Hematopoietic multipotent progenitor cell treated with erythropoietin and hydrocortisone succinate and interleukin-3 and kit ligand, for 4 days (in vitro differentiated cells): ENCODE measurements at places on chromosomes 11 and 22.

DNA sequence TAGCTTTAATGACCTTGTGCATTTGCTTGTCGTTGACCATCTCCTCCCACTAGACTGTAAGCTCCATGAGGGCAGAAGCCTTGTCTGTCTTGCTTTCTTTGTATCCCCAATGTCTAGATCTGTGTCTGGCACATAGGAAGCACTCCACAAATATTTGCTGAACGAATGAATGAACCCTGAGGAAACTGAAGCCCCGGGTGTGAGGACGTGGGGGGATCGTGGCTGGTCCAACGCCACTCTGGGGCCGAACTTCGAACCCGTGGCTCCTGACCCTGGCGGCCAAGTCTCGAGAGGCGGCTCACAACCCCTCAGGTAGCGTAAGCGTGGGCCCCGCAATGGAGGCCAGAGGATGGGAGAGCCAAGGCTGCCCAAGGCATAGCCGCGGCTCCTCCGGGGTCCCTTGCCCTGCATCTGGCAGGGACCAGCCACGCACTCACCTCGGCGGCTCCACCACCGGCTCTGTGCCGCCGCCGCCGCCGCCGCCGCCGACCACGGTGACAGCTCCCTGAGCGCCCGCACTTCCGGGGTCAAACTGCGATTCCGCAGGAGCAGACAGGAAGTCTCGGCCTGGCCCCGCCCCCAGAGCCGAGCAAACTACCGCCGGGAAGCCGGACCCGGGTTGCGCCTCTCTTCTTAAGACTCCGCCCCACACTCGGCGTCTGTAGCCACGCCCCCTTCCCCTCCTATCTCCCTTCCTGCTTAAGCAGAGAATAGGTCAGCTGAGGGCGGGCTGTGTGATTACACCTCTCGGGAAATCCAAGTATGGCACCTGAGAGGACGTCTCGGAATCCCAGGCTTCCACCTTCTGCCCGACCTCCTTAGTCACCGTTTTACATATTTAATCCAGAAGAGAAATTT is at the start of gene ASCC2:
TSS of gene ASCC2 (minus strand) at position 534 of the 858 bp plus-strand sequence. CDS start 5,949 bp downstream, outside the sequence.
- peak; percentile 100 for DNase-seq

GRCh38 chr11:68867066-68867465 is 25.4 kb upstream of the CPT1A start:
- DNase-seq, result no peak

GRCh38 chr11:33936725-33937604 is 45.1 kb upstream of the LMO2 start:
- DNase-seq, result peak; percentile 88

GRCh38 chr11:86980086-86980796 is 25.0 kb upstream of the FZD4 start:
- no peak for DNase-seq

DNA sequence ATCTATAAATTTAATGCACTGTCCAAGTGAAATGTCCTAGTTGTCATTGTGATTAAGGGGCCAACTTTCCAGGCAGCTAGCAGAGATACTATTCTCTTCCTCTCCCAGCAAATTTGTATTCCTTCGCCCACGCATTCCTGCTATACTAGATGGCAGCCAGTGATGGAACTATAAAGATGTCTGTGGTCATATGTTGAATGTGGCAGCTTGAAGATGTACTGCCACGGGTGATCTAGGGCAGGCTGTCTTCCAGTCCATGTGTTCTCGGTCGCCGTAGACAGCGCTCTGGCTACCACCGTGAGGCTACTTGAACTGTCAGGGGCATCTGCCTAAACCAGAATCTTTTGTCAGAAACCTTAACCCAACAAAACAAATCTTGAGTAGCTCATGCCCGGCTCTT is 8.3 kb upstream of the SIDT2 start:
- DNase-seq, result no peak

DNA sequence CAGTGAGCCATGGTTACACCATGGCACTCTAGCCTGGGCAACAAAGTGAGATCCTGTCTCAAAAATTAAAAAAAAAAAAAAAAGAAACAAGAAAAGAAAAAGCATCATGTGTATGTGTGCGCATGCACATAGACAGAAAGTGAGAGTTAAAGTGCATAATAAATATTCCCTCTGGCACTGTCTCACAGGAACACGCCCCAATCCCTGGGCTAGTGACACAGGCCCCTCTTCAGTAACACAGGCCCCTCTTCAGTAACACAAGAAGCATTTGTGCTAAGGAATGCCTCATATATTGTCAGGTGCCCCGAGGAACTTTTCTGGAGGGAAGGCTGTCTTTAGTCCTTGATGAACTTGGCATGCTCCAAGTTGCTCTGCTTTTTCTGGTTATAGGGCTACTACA is 57.5 kb downstream of the RPL27A start:
- DNase-seq, result no peak

DNA sequence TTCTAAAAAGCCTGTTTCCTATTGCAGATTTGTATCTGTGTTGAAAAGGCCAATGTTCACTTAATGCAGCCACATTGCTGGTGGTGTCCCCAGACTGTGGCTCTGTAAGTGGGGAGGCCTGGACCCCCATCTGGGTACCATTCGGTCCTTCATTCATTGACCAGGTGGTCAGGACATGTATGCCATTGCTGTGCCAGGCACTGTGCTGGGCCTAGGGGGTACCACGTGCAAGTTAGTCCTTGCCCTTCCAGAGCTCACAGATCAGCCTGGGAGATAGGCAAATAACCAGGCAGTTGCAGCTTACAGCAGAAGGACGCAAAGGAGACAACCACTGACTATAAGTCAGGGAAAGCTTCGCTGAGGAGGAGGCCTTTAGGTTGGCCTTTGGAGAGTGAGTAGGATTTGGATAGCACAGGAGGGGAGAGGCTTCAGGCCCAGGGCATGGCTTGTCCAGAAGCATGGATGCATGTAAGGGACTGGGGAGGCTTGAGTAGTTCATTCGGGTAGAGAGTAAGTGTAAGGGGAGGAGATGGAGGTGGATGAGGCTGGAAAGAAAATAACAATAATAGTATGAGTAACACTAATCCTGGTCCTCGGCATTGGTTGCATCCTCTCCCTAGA is 5.0 kb downstream of the PRDM11 start:
- no peak for DNase-seq

DNA sequence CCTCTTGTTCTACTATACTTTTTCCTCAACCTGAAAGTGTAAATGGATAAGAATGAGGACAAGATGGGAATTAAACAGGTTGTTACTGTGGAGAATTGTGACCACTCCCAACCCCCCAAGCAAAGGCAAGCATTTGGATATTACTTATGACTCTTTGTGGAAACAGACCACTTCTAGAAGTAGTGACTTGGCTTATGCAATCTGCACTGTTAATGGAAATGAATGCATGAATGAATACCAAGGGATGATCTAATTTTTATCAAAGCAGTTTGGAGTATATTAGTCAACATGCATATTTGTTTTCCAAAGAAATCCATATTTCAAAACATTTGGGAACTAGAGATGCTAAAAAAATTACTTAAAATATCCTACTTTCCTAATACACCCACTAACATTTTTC is 35.3 kb downstream of the AMOTL1 start:
- no peak for DNase-seq

GRCh38 chr22:23075525-23076216 is 5.4 kb downstream of the GNAZ start:
- DNase-seq, result no peak

DNA sequence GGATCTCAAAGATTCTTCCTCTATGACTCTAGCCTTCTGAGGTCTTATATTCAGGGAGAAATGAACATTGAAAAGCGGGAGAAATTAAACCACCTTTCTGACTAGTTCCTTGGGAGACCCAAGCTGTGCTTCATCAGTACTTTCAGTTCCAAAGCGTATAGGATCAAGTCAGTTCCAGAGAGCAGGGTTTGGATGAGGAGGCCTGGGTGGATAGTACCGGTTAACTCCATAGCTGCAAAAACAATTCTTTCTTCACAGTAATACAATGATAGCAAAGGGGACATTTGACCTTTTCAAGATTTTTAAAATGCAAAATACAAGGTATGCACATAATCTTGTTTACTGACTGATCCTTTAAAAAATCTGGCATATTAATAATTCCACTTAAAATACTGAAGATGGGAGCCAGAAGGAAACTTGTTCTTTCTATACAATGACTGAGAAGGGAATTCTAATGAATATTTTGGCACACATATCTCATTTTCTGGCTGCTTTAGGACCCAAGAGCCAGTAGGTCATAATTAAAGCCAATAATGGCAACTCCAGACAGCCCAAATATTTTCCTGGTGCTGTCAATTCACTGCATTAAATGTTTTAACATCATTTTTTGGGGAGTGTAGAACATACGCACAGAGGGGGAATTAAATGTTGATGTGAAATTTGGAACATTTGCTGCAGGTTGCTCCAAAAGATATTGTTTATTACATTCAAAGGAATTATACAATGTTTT is 16.0 kb downstream of the ADM start:
- no peak for DNase-seq

DNA sequence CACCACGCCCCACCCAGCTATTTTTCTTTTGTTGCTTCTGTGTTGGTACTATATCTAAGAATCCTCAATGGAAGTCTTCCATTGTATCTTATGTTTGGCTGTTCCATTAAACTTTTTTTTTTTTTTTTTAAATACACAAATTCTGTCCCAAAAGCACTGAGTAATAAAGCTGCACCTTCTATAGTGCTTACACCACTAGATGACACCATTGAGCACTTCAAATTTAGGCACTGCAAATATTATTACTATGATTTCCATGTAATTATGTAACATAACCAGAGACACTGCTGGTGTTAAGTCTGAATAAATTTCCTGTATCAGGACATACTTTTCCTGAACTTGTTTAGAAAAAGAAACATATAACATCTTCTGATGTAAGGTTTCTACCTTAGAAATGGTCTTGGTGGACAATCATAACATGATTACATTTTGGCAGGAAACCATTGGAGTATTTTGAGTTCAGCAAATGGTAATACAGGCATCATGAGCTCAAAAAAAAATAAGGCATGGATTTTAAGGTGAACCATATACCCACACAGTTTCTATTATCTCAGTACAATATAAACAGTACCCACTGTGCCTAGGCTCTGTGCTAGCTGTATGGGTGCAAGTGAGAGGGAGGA is 110.5 kb downstream of the ATG16L2 start:
- peak; percentile 71 for DNase-seq

GRCh38 chr11:58577555-58578135 is 1.2 kb upstream of the ZFP91 start:
- peak; percentile 97 for DNase-seq

GRCh38 chr11:128948583-128948982 is 5.9 kb upstream of the TP53AIP1 start:
- DNase-seq, result peak; percentile 30

DNA sequence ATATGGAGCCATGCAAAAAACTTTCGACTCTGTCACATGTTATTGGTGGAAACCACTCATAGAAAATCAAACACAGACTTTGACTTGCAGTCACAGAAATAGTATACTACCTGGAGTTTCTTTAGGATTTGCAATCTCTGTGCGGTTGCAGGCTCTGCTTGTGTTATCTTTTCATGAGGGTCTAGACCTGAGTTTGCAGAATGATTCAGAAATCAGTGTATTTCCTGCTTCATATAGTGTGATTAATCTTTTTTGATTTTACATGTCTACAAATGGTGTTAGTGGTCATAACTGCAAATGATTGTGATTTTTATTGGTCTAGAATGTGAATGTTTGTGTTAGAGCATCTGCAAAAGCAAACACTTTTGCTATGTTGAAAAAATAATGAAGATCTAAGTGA is 690.2 kb downstream of the NTM start:
- no peak for DNase-seq

GRCh38 chr11:28581286-28582242 is 473.4 kb downstream of the METTL15 start:
- no peak for DNase-seq

GRCh38 chr11:83009999-83010398 is 61.7 kb downstream of the RAB30 start:
- DNase-seq, result no peak

- no peak for DNase-seq
Observed at GRCh38 chr11:72576243-72576595, 98.0 kb downstream of the PDE2A start.

DNA sequence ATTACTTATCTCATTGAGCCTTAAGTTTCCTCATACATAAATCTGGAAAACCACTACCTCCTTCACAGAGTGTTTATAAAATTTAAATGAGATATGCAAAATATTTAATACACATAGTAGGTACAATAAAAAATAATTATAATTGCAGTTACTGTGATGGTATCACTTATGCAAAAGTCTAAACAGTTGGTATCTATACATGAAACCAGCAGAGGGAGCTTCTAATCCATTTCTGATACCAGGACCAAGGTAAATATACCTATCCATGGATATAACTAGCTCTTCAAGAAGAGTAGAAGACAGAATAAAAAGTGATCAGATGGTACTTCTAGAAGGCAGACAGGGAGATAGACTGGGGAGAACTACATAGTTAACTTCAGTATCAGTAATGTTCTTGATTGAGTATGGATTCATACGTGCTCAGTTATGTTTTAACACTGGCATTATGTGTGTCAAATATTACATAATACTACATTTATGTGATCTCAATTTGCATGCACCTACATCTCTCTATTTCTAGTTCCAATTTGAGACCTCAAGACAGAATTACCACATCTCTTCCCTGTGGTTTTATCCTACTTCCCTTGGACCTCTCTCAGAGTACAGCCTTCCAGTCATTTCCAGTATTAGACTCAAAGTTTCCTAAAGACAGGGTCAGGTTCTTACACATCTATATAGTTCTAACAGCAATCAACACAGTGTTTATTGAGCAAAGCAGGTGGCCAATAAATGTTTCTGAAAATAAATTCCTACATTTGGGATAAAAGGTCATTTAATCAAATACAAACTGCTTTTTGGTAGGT is 13.7 kb upstream of the TSG101 start:
- DNase-seq, result peak; percentile 63

GRCh38 chr11:108961095-108961494 is 296.2 kb downstream of the DDX10 start:
- peak; percentile 23 for DNase-seq

- DNase-seq, result no peak
Observed at GRCh38 chr11:134512061-134512460, 100.0 kb upstream of the B3GAT1 start.

GRCh38 chr11:73578592-73579185 is 19.2 kb downstream of the FAM168A start:
- peak; percentile 27 for DNase-seq

- DNase-seq, result peak; percentile 34
Observed at GRCh38 chr22:19937616-19938473, 3.7 kb upstream of the COMT start.

- DNase-seq, result no peak
Observed at GRCh38 chr11:8809939-8810539, 101.0 kb upstream of the AKIP1 start.
